A549 treated with CpdA at 1 μM for 4 hours (cell line): ENCODE measurements at places on chromosomes 3 and 15. TPM values are rescaled to one million over a fixed set of nuclear protein-coding genes. Genes with fewer than 3 reads are reported as not detected.

SLC7A14 gene
- total RNA-seq = not detected in 5 replicates

AQP9 gene
- not detected in 5 replicates for total RNA-seq

CPLX3 gene
- total RNA-seq = not detected in 5 replicates

P3H2 gene
- 33.7 to 53.0 TPM (median 44.6 TPM) in 5 replicates for total RNA-seq

CELSR3 gene
- 3.0 to 5.4 TPM (median 4.7 TPM) in 5 replicates for total RNA-seq

SSUH2 gene
- 0.57 to 1.2 TPM (median 0.75 TPM) in 5 replicates for total RNA-seq

COL6A5 gene
- not detected in 5 replicates for total RNA-seq

CFAP92 gene
- total RNA-seq = 0.03 to 0.25 TPM in 2 of 5 replicates, not detected in the others

BLOC1S6 gene
- total RNA-seq = 17.5 to 31.1 TPM (median 20.8 TPM) in 5 replicates

IRAK2 gene
- 23.0 to 31.6 TPM (median 25.3 TPM) in 5 replicates for total RNA-seq

GOLGA6L7 gene
- not detected in 5 replicates for total RNA-seq

TMIE gene
- total RNA-seq = 0.06 to 0.17 TPM (median 0.16 TPM) in 3 of 5 replicates, not detected in the others

EXD1 gene
- total RNA-seq = 0.06 to 0.12 TPM (median 0.10 TPM) in 3 of 5 replicates, not detected in the others

ZNF502 gene
- 1.2 to 2.1 TPM (median 1.5 TPM) in 5 replicates for total RNA-seq

ARPC4 gene
- total RNA-seq = 154 to 256 TPM (median 159 TPM) in 5 replicates
